ENCODE measurements at places on chromosomes 6 and 20.
A peak's percentile ranks its signal among the peaks of the same experiment; 100 is the strongest.

DNA sequence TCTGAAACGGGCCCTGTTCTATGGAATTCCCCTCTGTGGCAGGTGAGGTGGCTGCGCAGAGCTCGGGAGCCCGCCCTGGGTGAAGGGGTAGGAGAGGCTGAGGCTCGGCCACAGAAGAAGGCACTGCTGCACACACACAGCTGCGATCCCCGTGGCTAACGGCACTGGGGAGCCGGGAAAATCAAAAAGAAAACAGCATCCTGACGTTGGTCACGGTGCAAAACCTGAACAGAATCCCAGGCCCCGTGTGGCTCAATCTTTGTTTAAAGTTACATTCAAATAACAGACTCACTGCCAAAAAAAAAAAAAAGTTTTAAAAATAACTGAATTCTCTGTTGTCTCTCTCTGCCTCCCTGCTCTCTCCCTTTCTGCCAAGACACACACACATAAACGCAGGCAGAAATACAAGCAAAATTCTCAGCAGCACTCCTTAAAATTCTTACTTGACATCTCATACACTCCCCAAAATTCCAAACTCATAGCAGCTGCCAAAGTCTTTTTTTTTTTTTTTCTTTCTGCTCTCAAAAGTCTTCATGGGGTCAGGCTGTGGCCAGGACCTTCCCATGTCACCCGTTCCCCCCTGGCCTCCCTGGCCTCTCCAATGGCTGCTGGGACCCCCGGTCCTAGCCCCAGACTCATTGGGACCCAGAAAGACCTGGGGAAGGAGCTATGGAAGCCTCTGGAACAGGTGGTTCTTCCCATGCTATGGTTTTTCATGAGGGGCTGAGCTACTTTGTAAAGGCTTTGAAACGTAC lies 248.8 kb downstream of the TTLL2 start:
- H3K27me3 ChIP-seq, result no peaks in the 10 kb centered on the region
- H3K4me3 ChIP-seq, result no peak overlapping the region
- H3K4me1 ChIP-seq, result no peaks in the 10 kb centered on the region
- H3K27ac ChIP-seq, result no peak overlapping the region

GRCh38 chr6:25942561-25943147 lies 12.2 kb upstream of the SLC17A2 start:
- no peaks in the 10 kb centered on the region for H3K36me3 ChIP-seq
- no peak overlapping the region for H3K27ac ChIP-seq
- H3K27me3 ChIP-seq, result no peaks in the 10 kb centered on the region
- H3K4me1 ChIP-seq, result peaks cover 29% of the 10 kb centered on the region
- no peak overlapping the region for H3K4me3 ChIP-seq
- no peak for DNase-seq

DNA sequence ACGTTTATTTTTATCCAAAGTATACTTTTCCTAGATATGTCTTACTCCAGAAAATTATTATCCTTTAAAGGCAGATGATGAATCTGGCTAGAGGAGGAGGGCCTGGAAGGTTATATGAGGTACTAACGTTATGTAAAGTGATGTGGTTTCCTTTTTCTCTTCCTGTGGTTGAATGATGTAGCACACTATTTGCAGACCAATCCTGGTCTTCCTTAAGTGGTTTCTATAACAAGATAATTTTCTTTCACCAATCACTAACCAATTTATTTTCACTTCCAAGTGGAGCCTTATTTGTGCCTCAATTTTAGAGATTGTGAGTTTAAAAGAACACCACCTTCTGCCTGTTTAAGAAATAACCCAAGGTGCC lies 154.6 kb upstream of the SOX4 start:
- peaks cover 15% of the 10 kb centered on the region for H3K27me3 ChIP-seq
- peak overlapping the region; percentile 82 for H3K27ac ChIP-seq
- no peaks in the 10 kb centered on the region for H3K36me3 ChIP-seq
- no peak overlapping the region for H3K4me3 ChIP-seq
- peaks cover 26% of the 10 kb centered on the region for H3K4me1 ChIP-seq

- no peak overlapping the region for H3K27ac ChIP-seq
- H3K4me3 ChIP-seq, result no peak overlapping the region
- no peak for DNase-seq
- no peaks in the 10 kb centered on the region for H3K36me3 ChIP-seq
- peaks cover 5% of the 10 kb centered on the region for H3K4me1 ChIP-seq
- no peaks in the 10 kb centered on the region for H3K27me3 ChIP-seq
Measured at GRCh38 chr6:80249897-80250296, 143.4 kb downstream of the BCKDHB start.

- no peaks in the 10 kb centered on the region for H3K27me3 ChIP-seq
- no peak for DNase-seq
- H3K27ac ChIP-seq, result no peak overlapping the region
- no peak overlapping the region for H3K4me3 ChIP-seq
Measured at GRCh38 chr20:39897781-39898466, 791.1 kb downstream of the MAFB start.

GRCh38 chr6:26743941-26744699 lies 84.6 kb upstream of the ZNF322 start:
- H3K27me3 ChIP-seq, result peaks cover 41% of the 10 kb centered on the region
- H3K4me3 ChIP-seq, result no peak overlapping the region
- H3K4me1 ChIP-seq, result no peaks in the 10 kb centered on the region

DNA sequence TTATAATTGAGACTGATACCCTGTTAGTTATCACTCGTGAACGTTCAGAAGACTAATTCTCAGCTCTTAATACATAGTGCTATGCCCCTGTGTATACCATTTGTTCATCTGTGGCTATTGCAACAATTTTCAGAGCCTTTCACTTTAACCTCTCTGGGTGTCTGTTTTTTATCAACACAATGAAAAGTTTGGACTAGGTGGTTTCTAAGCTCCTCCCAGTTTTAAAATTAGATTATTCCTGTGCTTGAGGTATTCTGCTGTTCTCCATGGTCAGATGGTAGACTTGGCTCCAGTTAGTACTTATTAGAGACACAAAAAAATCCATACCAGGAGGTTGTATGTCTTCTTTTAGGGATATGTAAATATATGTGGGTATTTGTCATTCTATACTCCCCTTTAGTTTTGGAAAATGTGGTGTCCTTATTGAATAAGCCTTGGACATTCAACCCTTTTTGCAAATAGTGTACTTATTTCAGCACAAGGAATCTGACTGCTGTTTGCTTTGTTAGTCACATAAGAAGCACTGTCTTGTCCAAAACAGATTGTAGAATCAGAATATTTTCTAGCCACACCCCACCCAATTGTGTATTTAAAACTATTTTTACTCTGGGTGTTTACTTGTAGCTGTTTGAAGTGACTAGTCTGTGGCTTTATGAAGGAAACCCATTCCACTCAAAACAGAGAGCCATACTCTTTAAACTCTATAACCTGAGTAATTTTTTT lies 2.0 kb upstream of the COL10A1 start:
- peaks cover 4% of the 10 kb centered on the region for H3K36me3 ChIP-seq
- H3K4me3 ChIP-seq, result no peak overlapping the region
- DNase-seq, result no peak
- H3K4me1 ChIP-seq, result peaks cover 6% of the 10 kb centered on the region
- no peaks in the 10 kb centered on the region for H3K27me3 ChIP-seq
- H3K27ac ChIP-seq, result no peak overlapping the region

GRCh38 chr6:121222656-121223055 lies 111.6 kb downstream of the TBC1D32 start:
- no peak for DNase-seq
- H3K27ac ChIP-seq, result no peak overlapping the region
- H3K27me3 ChIP-seq, result no peaks in the 10 kb centered on the region

- H3K4me1 ChIP-seq, result peaks cover 1% of the 10 kb centered on the region
- no peak overlapping the region for H3K27ac ChIP-seq
- no peak for DNase-seq
- peaks cover 22% of the 10 kb centered on the region for H3K27me3 ChIP-seq
Measured at GRCh38 chr6:40907198-40907701, 131.8 kb downstream of the UNC5CL start.

GRCh38 chr20:61901392-61902220 lies 164.1 kb downstream of the TAF4 start:
- DNase-seq, result no peak
- H3K27me3 ChIP-seq, result no peaks in the 10 kb centered on the region
- H3K36me3 ChIP-seq, result no peaks in the 10 kb centered on the region
- peaks cover 4% of the 10 kb centered on the region for H3K4me1 ChIP-seq
- no peak overlapping the region for H3K27ac ChIP-seq
- no peak overlapping the region for H3K4me3 ChIP-seq

DNA sequence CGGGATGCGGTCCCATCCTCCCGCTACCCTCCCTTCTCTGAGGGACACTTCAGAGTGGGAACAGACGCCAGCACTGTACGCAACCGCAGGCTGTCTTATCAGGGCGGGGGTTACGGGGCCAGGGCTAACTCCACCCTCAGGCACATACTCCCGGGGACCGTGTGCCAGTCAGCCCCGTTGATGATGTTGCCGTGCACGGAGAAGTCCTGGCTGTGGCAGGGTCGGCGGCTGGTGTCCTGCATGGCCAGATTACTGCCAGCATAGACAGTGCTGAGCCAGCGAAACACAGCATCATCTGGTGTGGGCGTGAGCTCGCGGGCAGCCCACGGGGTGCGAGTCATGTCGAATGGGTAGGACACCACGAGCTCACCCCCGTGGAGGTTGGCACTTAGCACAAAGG lies 5.0 kb downstream of the CPXM1 start:
- peaks cover 49% of the 10 kb centered on the region for H3K27me3 ChIP-seq
- H3K27ac ChIP-seq, result no peak overlapping the region
- peaks cover 13% of the 10 kb centered on the region for H3K4me1 ChIP-seq
- no peak for DNase-seq
- no peak overlapping the region for H3K4me3 ChIP-seq

DNA sequence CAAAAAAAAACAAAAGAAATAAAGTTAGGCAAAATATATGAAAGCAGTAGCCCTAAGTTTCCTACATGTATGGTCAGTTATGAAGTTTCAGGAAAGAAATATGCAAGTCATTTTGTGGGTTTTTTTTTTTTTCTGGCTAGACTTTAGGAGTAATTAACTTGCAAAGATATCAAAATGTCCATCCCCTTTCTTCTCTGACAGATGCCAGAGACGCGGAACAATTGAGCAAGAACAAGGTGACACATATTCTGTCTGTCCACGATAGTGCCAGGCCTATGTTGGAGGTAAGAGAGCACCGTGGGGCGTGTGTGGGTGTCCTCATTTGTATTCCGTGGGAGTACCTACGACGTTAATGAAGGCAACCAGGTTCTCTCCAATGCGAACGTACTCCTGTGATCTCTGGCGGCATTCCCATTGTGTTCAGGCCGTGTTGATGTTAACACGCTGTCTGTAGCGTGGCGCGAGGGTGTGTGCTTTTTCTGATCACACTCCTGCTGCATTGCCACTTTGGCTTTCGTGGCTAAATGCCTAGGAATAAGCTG lies 19.5 kb downstream of the DUSP22 start:
- no peaks in the 10 kb centered on the region for H3K27me3 ChIP-seq
- DNase-seq, result no peak
- no peak overlapping the region for H3K27ac ChIP-seq
- peaks cover 11% of the 10 kb centered on the region for H3K36me3 ChIP-seq
- no peak overlapping the region for H3K4me3 ChIP-seq

DNA sequence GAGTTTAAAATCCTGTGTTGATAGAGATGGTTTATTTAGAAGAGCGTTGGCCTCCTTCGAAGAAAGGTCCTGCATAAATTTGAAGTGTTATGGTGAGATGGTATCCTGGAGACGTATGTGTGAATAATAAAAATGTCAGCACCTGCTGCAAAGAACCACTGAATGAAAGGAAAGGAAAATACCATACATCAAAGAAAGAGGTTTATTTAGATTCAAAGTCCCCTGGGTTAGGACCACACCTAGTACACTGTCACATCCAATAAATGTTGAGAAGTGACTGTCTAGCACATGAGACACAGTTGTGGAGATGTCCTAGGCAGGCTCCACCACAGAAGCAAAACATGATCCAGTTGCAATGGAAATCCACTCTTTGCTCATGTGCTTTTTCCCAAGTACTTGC lies 214.7 kb downstream of the PAX1 start:
- H3K4me3 ChIP-seq, result no peak overlapping the region
- H3K36me3 ChIP-seq, result no peaks in the 10 kb centered on the region
- no peak for DNase-seq
- no peaks in the 10 kb centered on the region for H3K4me1 ChIP-seq
- H3K27ac ChIP-seq, result no peak overlapping the region

DNA sequence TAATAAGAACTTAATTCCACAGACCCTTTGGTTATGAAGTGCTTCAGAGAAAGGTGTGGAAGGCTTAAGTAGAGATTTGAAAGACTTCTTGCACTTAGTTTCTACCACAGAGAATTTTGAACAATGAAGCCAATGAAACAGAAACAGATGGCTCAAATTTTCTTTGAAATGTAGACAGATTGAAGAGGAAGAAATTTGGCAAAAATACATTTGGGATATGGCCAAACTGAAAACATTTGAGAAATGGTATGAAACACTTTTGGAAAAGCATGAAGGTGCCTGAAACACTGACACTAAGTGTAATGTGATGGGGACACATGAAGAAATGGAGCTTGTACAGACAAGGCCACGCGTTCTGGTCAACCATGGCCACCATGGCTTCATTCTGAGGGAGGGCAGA lies 272.4 kb upstream of the EXOC2 start:
- H3K36me3 ChIP-seq, result no peaks in the 10 kb centered on the region
- peaks cover 18% of the 10 kb centered on the region for H3K27me3 ChIP-seq
- H3K4me1 ChIP-seq, result no peaks in the 10 kb centered on the region
- no peak overlapping the region for H3K27ac ChIP-seq
- no peak for DNase-seq

- H3K27me3 ChIP-seq, result no peaks in the 10 kb centered on the region
- DNase-seq, result no peak
- H3K4me1 ChIP-seq, result peaks cover 20% of the 10 kb centered on the region
Measured at GRCh38 chr6:157430834-157431233, 49.8 kb downstream of the ZDHHC14 start.

DNA sequence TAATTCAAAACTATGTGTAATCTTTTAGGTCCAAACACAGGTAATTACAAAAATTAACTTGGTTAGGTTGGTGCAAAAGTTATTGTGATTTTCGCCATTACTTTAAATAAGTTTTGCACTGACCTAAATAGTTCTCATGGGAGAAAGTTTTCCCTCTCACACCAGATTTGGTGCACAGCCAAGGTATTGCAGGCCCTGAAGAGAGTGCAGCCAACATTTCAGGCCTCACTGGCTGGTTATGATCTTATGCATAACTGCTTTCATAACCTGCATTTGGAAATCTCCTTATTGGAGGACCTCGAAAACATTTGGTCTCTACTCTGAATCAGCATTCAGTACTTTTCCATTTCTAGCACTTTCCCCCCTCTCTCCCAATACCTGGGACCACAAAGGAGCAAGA lies 993.1 kb upstream of the MANEA start:
- H3K4me3 ChIP-seq, result no peak overlapping the region
- H3K4me1 ChIP-seq, result no peaks in the 10 kb centered on the region
- DNase-seq, result no peak
- no peaks in the 10 kb centered on the region for H3K27me3 ChIP-seq
- no peak overlapping the region for H3K27ac ChIP-seq
- no peaks in the 10 kb centered on the region for H3K36me3 ChIP-seq

GRCh38 chr20:24379484-24379927 lies 89.9 kb upstream of the SYNDIG1 start:
- DNase-seq, result no peak
- H3K27ac ChIP-seq, result no peak overlapping the region
- H3K4me3 ChIP-seq, result no peak overlapping the region
- H3K4me1 ChIP-seq, result no peaks in the 10 kb centered on the region
- H3K36me3 ChIP-seq, result no peaks in the 10 kb centered on the region

DNA sequence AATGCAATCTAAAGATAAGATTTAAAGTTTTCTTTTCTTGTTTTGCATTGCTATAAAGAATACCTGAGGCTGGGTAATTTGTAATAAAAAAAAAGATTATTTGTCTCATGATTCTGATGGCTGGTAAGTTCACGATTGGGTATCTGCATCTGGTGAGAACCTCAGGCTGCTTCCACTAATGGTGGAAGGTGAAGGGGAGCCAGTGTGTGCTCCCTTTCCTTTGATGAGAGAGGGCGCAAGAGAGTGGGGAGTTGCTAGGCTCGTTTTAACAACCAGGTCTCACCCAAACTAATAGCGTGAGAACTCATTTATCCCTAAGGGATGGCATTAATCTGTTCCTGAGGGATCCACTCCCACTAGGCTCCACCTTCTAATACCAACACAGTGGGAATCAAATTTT lies 353.2 kb downstream of the BTBD3 start:
- H3K4me1 ChIP-seq, result no peaks in the 10 kb centered on the region
- no peaks in the 10 kb centered on the region for H3K27me3 ChIP-seq

All from activated CD4-positive, alpha-beta memory T cell treated with anti-CD3 and anti-CD28 coated beads, Interleukin-2, amount 10 ng/mL, durations not matched to agents 7 days and 5 days (primary cell).